ENCODE measurements at places on chromosomes 3 and 15.

GRCh38 chr15:82909080-82909815, 43.3 kb downstream of the HOMER2 start:
- H3K27me3 ChIP-seq: no peaks in the 10 kb centered on the region
- no peaks in the 10 kb centered on the region for H3K36me3 ChIP-seq

- H3K27me3 ChIP-seq: no peaks in the 10 kb centered on the region
- no peak for DNase-seq
- H3K36me3 ChIP-seq: no peaks in the 10 kb centered on the region
- H3K4me1 ChIP-seq: no peaks in the 10 kb centered on the region
These were observed 63.0 kb upstream of the FRMD4B start for GRCh38 chr3:69448877-69449276.

DNA sequence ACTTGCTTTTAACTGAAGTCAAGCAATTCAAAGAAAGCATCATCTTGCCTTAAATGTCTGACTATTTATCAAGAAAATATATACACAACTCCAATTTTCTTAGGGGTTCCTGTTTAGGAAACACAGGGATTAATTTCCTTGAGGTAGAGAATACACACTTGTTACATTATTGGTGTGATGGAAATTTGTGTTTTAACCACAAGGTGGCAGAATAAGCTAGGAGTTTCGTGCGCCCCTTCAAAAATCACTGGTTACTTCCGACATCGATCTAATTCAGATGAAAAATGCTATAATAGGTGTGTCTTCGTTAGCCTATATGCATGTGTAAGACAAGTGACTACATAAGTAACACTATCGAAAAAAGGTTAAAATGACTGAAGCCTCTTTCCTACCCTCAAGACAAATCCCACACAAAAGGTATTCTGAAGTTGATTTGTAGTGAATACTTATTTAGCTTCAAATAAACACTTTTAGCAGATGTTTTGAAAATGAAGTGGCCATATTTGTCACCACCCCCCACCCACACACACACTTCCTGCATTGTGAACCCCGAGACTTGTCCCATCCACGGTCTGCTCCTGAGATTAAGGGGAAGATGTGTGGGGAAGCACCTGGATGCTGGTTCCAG, 246.5 kb downstream of the ROBO1 start:
- no peaks in the 10 kb centered on the region for H3K4me1 ChIP-seq
- no peak overlapping the region for H3K4me3 ChIP-seq
- peaks cover 6% of the 10 kb centered on the region for H3K27me3 ChIP-seq

DNA sequence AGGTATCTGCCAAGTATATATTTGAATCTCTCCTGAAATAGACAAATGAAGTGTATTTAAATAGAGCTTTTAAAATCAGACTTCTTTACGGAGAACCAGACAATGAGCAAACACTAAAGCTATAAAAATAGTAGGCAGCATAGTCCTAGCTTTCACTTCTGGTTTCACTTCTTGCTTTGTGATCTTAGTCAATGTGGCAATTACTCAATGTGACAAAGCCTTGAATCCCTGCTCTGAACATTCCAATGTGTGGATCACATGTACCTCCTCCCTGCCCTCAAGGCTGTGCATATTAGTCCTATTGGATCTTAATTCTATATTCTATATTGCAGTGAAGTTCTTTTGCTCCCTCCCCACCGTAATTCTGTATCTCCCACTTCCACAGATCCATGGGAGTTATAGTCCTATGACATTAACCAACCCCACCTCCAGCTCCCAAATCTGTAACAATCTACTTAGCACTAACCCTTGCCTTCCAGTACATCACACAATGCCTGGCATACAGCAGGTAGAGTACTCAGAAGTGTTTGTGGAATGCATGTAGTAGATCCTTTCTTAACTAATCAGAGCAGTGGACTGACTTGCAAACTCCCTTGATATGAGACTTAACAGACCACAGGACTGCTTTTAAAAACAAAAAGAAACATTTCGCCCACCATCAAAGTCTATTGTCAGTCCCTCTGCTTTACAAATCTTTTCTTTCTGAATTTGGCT, 24.3 kb upstream of the CP start:
- no peak overlapping the region for H3K4me3 ChIP-seq
- H3K27ac ChIP-seq: peak overlapping the region; percentile 40
- no peak for DNase-seq
- no peaks in the 10 kb centered on the region for H3K27me3 ChIP-seq
- peaks cover 27% of the 10 kb centered on the region for H3K4me1 ChIP-seq
- H3K36me3 ChIP-seq: no peaks in the 10 kb centered on the region

Measured in tibial artery (tissue), 4 donors.